ENCODE measurements at places on chromosomes 2 and 18.

- DNase-seq: no peak
Measured at GRCh38 chr18:47591429-47591828, 339.0 kb downstream of the SMAD2 start.

DNA sequence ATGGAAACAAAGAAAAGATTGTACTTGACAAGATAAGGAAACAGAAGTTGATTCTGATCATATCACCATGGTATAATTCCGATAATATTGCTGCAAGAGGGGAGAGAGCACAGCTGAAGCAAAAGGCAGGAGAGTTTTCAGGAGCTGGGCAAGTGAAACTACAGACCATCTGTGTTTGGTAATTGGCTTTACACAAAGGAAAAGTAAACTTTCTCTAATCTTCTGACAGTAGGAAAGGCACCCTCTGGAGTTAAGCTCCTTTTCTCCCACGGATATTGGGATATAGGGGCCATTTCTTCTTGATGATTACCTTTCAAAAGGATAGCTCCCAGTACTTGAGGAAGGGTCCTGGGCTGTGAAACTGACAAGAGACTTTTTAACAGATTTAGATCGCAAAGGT lies 29.9 kb upstream of the REG3A start:
- no peak for DNase-seq

DNA sequence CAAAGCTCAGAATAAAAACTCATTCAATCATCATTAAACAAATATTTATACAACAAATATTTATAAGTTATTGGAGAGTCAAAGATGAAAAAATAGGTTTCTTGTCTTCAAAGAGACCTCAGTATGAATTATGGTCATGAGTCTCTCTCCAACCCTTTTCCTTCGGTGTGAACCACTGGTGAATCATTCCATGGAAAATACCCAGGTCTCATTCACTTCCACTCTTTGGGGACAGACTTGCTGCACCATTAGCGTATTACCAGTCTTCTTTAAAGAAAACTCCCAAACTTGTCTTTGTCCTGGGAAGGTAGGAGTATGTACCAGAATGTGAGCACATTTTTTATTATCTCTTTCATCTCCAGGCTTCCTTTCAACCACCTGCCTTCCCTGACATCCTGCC lies 257.4 kb upstream of the RBMS1 start:
- no peak for DNase-seq

DNA sequence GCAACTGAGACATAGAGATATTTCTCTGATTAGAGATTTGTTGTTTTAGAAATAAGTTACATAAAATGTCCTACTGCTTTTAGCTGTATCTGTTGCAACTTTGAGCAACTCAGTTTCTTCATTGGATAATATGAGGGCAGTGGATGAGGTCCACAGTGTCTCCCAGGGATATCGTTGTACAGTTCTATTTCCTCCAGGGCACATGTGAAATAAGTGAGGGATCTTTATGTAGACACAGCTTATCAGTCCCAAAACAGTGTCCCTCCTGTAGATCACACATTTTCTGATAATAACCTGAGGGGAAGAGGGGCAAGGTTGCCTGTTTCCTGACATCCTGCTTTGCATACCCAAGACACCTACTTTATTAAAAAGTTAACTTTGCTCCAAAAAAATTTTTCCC lies 1231.2 kb upstream of the ZEB2 start:
- DNase-seq: no peak

- no peak for DNase-seq
Measured at GRCh38 chr2:235996419-235996818, 171.8 kb downstream of the GBX2 start.

DNA sequence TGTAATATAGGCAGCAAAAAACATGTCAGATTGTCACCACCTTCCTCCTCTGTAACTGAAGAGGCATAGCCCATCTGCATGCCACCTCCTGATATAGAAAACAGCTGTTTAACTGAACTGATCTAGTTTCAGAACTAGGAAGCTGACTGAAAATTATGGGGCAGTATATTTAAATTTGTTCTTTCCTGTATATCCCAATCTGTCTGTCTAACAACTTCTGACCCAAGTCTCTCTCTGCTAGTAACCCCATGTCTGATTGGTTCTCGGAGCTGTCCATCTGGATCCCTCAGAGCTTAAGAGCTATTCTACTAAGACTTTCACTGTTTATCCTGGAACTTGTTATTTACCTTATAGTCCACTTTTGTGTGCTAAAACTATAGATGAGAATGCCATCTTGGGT lies 68.2 kb upstream of the SLC35G4 start:
- no peak for DNase-seq

GRCh38 chr2:112754564-112754963 lies 9.8 kb downstream of the CKAP2L start:
- no peak for DNase-seq

DNA sequence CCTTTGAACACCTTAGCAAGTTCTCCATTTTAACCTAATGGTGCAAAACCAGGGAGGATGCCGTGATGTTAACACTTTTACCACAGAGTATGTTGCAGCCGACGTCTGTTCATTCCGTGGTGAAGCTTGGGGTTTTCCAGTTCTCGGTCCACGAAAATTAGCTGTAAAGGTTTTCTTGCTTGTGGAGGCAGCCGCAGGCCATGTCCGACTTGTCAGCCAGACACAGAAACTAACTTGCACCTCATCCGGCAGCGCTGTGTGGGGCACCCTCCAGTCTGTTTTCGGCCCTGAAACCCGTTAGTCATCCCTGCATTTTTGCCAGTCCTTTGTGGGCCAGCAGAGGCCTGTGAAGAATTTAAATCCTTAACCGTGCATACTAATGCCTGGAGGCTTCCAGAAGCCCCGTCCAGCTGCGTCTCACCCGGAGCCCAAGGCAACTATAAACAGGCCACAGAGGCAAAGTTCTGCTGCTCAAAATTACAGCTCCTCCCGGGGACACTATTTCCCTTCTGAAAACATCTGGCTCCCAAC lies 70.6 kb downstream of the SH3YL1 start:
- no peak for DNase-seq
